Left colon (tissue), 2 donors: ENCODE measurements at places on chromosomes 1 and 21.

- no peak for DNase-seq
Observed at GRCh38 chr1:114122941-114123618, 30.6 kb downstream of the SYT6 start.

DNA sequence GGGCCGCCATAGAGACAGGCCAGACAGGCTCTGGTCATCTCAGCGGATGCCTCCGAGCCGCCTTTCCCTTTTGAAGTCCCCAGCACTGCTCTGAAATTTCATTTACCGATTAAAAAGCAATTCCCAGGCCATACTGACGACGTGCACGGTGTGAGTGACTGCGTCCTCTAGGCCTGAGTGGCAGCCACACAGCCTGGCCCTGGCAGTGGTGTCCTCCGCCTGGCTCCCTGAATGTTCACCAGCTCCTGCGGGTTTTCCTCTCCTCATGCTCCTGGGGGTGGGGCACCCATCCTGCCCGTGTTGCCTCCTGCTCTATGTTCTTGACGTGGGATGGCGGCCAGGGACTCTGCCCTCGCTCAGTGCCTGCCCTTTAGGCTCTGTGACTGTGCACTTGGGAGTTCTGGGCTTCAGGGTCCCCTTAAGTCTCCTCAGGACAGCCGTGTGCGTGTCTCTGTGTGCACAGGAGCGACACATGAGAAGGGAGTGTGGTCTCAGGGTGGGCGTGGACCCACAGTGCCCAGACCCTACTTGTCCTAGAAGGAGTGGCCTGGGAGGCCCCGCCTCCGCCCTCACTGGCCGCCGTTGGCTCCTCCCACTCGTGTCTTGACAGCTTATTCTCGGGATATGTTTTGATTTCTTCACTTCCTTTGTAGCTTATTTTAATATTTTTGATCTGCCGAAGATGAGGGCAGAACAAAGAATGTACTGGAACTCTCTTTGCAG, 3.6 kb downstream of the SKI start:
- DNase-seq = peak; percentile 82

- no peak for DNase-seq
Observed at GRCh38 chr1:169925505-169926482, 32.1 kb upstream of the SCYL3 start.

- no peak for DNase-seq
Observed at GRCh38 chr1:186297439-186298045, 77.5 kb downstream of the TPR start.

GRCh38 chr1:114154146-114154962, 685 bp upstream of the SYT6 start:
- no peak for DNase-seq

DNA sequence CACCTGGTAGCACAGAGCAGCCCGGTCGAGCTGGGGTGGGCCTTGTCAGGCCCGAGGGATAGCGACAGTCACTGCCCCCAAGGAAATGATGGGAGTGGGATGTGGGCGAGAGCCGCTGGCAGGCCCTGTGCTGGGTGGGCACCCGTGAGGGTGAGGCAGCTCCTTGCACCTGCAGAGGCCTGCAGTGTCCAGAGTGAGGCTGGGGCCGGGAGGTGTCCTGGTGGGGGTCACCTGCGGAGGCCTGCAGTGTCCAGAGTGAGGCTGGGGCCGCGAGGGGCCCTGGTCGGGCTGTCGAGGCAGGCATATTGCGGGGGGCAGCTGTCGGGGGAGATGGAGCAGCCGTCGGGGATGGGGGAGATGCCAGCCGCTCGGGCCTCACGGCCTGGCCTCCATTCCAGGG, 49.5 kb downstream of the SLC19A1 start:
- DNase-seq = no peak

DNA sequence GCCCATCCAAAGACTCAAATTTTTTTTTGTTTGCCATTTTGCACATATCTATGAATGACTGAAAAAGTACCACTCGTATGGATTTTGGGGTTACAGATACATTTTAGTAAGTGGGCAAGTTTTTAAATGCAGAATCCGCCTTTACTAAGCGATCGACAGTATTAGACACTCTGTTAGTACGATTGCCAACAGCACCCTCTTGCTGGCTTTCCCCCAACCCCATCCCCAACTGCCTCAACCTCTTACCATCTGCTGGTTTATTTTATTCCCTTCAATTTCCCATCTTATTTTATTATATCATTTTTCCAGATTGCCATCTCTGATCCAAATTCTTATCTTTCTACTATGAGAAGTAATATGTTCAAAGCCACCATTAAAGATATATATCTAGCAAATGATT, 244.8 kb downstream of the LRRIQ3 start:
- no peak for DNase-seq

- no peak for DNase-seq
Observed at GRCh38 chr1:153763365-153764225, 11.6 kb upstream of the SLC27A3 start.

GRCh38 chr1:52571783-52572182, 18.9 kb upstream of the TUT4 start:
- DNase-seq = no peak

- no peak for DNase-seq
Observed at GRCh38 chr1:173779936-173780335, 44.5 kb upstream of the DARS2 start.

GRCh38 chr1:110675060-110675791, 486 bp upstream of the KCNA3 start:
- DNase-seq = no peak

DNA sequence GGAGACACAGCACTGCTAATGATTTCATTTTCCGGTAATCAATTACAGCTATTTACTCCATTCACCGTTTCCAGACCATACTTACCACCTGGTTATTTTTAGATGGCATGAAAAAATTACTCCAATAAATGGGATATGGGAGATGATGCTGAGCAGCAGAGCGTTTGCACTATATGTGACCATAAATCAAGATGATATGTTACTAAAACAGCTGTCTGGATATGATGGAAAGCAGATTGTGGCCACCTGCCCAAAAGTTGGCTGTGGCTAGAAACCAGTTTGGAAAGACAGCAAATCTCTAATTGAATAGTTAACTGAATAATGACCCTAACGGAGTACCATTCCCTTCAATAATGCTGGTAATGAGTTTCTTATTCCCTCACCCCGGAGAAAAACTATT, 22.5 kb upstream of the KCTD3 start:
- no peak for DNase-seq

- no peak for DNase-seq
Observed at GRCh38 chr1:11484321-11484655, 5.3 kb downstream of the DISP3 start.

GRCh38 chr1:93244298-93245069, 64.0 kb downstream of the CCDC18 start:
- DNase-seq = no peak

DNA sequence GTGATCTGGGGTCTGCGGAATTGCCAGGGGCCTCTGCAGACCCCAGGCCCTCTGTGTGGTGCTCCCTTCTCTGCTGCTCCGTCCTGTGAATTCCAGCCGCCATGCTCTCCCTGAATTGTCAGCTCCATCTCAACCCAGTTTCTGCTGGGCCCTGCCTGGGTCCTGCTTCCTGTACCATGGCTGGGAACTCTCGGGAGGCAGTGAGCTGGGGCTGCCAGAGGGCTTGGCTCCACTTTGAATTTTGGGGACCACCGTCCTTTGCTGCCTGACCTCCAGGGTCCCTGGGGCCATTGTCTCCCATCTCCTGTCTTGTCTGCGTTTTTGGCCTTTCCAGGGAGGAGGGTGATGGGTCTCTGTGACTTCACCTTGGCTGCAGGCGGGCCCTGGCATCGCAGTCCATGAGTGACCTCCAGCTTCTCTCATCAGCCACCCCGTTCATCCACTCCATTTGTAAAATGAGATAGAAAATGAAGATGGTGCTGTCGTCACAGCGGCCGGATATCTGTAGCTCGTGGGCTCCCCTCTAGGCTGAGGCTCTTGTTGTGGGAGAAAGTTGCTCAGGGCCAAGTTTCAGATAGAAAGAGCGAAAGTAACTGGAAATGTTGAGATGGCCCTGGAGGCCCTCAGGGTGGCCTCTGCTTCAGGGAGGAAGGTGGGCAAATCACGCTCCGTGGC, 38.3 kb downstream of the SKI start:
- no peak for DNase-seq

GRCh38 chr1:93205892-93206566, 25.5 kb downstream of the CCDC18 start:
- DNase-seq = no peak

DNA sequence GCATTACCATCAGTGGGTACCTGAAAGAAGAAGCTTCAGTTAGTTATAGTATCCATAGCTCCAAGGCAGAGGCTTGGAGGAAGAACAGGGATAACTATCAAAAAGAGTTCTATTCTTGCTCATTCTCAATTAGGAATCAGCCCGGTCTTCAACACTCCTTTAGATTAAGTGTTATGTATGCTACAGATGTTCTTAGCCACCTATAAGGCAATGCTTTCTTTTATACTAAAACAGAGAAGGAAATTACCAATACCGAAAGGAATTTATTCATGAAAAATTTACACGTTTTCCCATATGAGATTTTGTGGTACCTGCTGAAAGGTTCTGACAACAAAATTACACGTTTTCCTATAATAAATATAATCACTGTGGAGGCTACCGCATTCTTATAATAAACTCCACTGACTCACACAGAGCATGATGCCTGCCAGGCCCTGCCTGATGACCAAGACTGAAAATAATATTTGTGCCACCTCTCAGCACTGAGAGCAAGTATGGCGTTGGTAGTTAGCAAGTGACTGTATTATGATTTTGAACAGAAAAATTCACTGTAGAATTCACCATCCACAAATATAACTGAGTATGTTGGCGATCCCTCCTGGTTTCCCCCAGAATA, 58.3 kb downstream of the APP start:
- DNase-seq = no peak

- no peak for DNase-seq
Observed at GRCh38 chr1:26184086-26184485, 6.3 kb upstream of the CATSPER4 start.

DNA sequence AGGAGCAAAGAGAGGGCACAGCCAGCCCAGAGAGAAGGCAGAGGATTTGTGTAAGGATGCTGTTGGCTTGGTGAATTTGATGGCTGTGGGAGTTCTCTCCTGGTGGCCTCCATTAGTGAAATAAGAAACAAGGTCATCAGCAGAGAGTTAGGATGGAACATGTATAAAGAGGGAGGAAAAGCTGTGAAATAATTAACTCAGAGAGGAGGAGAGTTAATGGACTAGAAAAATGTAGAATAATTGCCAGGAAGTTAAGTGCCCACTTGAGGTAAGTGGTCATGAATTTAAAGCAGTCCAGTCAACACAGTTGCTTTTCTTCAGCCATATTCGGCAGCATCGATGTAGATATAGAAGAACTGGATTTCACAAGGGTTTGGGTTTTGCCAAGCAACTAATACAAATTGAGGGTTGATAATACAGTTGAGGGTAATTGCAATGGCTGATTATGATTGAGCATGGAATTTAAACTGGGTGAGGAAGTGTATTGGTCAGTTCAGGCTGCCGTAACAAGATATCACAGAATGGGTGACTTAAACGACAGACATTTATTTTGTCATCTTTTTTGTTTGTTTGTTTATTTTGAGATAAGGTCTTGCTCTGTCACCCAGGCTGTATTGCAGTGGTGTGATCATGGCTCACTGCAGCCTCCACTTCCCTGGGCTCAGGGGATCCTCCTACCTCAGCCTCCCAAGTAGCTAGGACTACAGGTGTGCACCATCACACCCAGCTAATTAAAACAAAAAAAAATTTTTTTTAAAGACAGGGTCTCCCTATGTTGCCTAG, 31.7 kb upstream of the KLF17 start:
- DNase-seq = no peak

DNA sequence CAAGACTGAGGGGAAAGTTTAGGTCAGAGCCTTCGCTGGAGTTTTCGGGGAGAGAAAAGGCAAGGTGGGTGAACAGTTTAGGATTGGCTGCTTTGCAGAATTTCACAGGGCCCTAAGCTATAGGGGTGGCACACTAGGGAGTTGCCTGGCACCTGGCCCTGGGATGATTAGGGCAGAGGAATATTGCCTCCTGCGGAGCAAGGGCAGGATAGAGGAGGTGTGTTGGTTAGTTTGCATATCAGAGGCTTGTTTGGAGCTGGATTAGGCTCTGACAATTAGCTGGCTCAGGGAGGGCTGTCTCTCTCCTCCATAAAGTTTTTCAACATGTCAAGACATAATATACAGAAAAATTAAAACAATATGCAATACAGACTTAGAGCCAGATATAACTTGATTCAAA, 436.4 kb downstream of the DISC1 start:
- DNase-seq = no peak

DNA sequence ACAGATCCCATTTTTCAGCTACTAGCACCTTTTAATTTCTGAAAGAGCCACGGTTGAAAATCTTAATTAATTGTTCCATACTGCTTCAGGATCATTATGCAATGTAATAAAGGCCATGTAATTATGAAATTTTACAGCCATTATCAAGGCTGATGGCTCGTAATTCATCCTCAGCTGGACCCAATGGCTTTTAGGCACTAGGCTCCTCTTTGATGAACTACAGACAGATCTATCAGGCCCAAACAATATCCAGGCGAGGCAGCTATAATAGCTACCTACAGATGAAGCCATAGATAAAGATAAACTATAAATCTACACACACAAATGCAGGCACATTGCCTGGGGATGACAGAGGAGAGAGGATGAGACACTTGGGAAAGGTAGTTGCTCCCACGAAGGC, 110.5 kb upstream of the USH2A start:
- no peak for DNase-seq

- no peak for DNase-seq
Observed at GRCh38 chr1:1531947-1532346, 8.5 kb downstream of the TMEM240 start.
